ENCODE measurements at places on chromosomes 3 and 15. TPM values are rescaled to one million over a fixed set of nuclear protein-coding genes. Genes with fewer than 3 reads are reported as not detected.

PLSCR4 gene
- 3.6 TPM for total RNA-seq

PLCH1 gene
- total RNA-seq = not detected

LDHAL6B gene
- not detected for total RNA-seq

STRIT1 gene
- 1,417 TPM for total RNA-seq

NAALADL2 gene
- 1.6 TPM for total RNA-seq

TNNC1 gene
- total RNA-seq = 6,129 TPM

KNG1 gene
- not detected for total RNA-seq

AQP9 gene
- total RNA-seq = 0.45 TPM

CHL1 gene
- 0.67 TPM for total RNA-seq

TMC3 gene
- not detected for total RNA-seq

IVD gene
- total RNA-seq = 62.3 TPM

PARP15 gene
- 0.18 TPM for total RNA-seq

KCNMB3 gene
- 0.46 TPM for total RNA-seq

MITF gene
- 53.4 TPM for total RNA-seq

CACNA2D3 gene
- total RNA-seq = 13.5 TPM

OCA2 gene
- total RNA-seq = 0.52 TPM

PLXNB1 gene
- total RNA-seq = 3.2 TPM

KCNMB2 gene
- not detected for total RNA-seq

- no peak for DNase-seq
These were observed 143.5 kb upstream of the CNTN4 start for GRCh38 chr3:1955170-1955569.

DNA sequence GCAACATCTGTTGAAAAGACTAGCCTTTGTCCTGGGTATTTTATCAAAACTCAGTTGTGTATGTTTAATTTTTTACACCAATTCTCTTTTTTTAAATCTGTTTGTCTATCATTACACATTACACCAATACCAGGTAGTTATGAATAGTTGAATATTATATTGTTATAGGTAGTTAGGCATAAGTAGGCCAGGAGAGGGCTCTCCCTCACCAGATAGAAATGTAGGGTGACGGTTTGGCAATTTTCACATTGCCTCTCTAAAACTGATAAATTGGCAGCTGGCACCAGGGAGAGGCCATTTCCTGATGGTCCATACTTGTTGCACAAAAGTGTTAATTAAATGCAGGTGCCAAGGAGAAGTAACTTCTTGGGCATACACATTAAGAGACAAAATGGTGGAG lies 483.1 kb upstream of the EPHA6 start:
- no peak for DNase-seq

GRCh38 chr3:169204751-169205150 lies 458.8 kb downstream of the MECOM start:
- DNase-seq = no peak

DNA sequence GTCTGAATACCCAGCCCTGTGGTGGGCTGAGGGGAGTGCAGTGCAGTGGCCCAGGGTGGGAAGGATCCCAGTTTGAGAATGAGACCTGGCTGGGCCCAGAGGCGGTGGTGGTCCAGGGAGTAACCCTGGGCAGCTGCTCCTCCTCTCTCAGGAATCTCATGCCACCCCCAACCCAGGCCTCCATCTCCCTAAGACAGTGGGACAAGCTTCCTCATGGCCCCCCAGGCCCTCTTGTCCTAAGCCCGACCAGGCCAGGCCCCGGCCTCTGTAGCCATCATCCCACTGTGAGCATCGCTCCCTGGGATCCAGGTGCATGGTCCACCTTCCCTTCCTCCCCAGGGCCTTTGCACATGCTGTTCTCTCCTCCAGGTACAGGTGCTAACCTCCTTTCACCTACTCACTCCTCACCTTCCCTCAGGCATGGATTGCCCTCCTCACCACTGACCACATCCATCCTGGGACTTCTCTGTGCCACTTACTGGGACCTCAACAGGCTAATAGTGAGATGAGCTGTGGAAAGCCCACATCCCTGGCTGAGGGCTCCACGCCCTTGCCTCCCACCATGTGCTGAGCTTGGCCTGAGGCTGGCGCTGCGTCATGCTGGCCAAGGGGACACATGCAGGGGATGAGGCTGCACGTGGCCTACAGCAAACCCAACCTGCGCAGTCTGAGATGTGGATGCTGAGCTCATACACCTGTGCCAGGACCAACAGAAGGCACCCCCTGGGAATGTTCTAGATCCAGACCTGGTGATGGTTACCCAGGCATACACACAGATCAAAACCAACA lies 9.9 kb downstream of the CHDH start:
- no peak for DNase-seq

GRCh38 chr3:169362301-169362700 lies 301.2 kb downstream of the MECOM start:
- no peak for DNase-seq

GRCh38 chr3:127221037-127221436 lies 28.1 kb downstream of the PRR23E start:
- no peak for DNase-seq

DNA sequence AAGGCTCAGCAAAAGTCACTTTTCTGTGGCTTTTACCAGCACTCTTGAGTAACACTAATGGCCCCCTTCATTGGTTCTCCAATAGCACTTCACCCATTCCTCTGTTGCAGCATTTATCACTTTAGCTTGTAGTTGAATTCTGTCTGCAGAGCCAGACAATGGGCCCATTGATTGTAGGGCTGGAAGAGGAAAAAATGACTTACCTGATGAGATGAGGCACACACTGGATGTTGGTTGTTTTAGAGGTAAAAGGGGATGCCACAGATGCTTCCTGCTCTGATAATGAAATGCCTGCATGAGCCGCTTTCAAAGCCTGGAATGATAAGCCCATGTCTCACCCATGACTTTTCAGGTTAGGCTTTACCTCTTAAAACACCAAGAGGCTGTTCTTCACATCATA lies 64.3 kb downstream of the PLAAT1 start:
- no peak for DNase-seq

GRCh38 chr15:89203705-89204273 lies 17.6 kb downstream of the RLBP1 start:
- no peak for DNase-seq

GRCh38 chr3:43872901-43873300 lies 182.2 kb downstream of the ABHD5 start:
- DNase-seq = no peak

GRCh38 chr15:31230630-31231485 lies 95.8 kb upstream of the KLF13 start:
- DNase-seq = no peak

GRCh38 chr3:126364731-126365301 lies 7.6 kb upstream of the KLF15 start:
- DNase-seq = no peak

DNA sequence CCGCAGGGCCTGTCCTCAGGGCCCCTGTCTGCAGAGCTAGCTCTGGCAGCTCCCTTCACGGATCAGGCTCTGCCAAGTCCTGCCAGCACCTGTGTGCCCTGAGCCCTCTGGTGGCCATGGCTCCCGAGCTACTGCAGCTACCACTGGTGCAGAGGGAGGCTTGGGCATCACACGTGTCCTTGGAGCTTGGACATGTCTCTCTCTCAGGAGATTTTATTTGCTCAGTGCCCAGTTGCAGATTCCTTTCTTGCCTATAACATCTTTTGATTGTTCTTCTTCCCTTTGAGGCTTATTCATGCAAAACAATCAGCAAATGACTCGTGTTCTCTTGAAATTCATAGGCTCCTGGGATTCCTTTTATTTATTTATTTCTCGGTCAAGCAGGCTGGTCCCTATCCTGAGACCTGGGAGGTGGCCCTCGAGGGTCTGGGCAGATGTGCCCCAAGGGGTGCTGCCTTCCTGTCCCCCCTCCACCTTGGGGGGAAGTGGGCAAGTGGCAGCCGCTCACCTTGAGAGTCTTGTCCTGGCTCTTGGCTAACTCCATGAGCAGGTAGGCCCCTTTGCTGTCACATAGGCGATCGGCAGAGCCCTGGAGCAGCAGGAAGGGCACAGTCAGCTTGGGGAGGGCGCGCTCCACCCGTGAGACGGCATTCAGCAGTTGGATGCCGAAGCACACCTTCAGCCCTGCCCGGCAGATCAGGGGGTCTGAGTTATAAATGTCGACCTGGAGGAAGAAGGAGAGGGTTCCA lies 21.9 kb downstream of the ABTB1 start:
- DNase-seq = peak; percentile 91

GRCh38 chr15:49330166-49330565 lies 92.9 kb upstream of the FGF7 start:
- DNase-seq = no peak

- DNase-seq = no peak
These were observed 44.3 kb upstream of the UBE2E1 start for GRCh38 chr3:23761440-23761896.

DNA sequence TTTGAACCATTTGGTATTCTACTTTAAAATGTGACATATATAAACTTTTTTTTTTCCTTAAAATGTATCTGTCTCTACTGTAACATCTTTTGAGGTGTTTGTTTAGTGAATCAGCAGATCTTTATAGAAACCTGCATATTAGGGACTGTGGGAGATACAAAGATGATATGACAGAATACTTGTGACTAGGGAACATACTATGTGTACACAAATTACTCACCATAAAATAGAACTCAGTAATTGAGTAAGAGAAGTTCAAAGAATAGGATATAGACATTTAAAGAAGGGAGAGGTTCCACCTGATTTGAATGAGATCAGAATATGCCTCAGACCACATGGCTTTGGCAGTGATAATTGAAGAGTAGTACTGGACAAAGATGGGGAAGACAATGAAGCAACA lies 47.9 kb downstream of the ATP2C1 start:
- no peak for DNase-seq

DNA sequence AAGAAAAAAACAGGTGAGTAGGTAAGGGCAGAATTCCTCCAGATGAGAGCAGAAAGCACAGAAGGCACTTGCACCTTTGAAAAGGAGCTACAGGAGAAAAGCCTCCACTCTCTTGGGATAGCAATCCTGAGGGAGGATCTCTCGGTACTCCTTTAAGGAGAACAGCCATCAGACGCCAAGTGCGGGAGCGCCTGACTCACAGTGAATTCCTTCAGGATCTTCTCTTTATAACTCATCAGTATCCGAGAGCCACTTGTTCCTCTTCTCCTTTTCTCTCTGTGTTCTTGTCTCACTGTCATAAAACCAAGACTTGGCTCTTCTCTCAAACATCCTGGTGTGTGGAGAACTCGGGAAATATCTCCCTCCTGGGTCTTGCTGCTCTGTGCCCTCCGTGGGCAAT lies 10.1 kb upstream of the GOLGA8J start:
- DNase-seq = no peak

- no peak for DNase-seq
These were observed 54.9 kb upstream of the PRR20G start for GRCh38 chr3:127342735-127343134.

DNA sequence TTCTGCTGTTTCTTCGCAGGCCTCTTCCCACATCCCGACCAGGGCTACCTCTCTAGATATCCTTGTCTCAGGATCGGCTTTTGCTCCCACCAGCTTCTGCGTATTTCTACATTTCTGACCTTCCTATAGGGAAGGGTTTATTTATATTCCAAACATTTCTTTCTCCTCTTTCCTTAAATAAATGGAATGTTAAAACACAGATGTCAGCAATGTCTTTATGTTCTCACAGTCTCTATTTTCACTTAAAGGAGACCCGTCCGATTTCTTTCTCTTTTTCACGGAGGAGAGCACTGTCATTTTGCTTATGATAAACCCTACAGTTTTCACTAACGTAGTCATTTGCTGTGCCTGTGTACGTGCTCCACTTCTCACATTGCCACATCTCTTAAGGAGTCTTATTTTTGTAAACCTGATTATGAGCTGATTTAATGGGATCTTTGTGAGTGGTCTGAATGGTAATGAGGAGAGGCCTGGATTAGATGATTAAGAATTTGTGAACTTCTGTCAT lies 630 bp downstream of the KIF15 start:
- no peak for DNase-seq

DNA sequence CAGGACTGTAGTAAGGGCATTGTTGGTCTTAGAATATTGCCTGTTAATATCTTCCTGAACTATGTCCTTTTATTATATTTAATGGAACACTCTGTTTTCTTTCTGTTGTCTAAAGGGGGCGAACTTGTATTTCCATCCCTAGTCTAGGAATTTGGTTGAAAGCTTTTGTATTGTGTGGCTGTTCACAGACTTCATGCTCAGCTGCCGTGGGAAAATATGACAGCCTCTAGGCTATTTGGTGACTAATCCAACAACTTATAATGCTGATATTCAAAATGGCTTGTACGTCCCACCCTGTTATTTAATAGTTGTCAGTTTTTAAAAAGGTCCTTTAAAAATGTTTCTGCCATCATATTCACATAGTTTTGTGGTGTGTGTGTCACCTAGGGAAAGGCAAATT lies 202.6 kb downstream of the KLHL25 start:
- no peak for DNase-seq

DNA sequence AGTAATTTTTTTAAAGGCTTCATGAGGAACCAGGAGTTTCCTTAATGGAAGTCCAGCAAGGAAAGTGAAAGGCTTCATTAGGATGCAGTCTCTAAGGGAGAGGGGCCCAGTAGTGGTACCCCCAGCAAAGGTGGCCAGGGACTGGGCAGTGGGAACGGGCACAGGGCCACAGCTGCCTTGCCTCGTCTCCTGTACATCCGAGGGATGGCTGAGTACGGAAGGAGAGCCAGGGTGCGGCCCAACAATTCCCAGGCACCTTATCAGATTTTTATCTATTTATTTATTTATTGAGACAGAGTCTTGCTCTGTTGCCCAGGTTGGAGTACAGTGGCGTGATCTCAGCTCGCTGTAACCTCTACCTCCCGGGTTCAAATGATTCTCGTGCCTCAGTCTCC lies 14.5 kb downstream of the SEMA3G start:
- DNase-seq = no peak

DNA sequence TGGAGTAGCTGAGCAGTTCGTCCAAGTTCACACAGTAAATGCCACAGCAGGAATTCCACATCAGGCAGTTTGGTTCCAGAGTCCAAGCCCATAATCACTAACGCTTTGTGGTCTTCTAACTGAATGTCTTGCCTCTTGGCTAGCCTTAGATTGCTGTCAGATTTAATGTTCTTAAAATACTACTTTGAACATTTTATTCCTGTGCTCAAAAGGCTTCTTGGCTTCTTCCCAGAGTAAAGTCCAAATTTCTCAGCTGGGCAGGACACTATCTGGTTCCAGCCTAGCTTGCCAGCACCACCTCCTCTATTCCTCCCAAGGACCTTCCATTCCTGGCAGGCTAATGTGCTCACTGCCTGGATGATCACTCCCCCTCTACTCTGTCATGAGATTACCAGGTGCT lies 256.9 kb downstream of the SQOR start:
- DNase-seq = no peak

DNA sequence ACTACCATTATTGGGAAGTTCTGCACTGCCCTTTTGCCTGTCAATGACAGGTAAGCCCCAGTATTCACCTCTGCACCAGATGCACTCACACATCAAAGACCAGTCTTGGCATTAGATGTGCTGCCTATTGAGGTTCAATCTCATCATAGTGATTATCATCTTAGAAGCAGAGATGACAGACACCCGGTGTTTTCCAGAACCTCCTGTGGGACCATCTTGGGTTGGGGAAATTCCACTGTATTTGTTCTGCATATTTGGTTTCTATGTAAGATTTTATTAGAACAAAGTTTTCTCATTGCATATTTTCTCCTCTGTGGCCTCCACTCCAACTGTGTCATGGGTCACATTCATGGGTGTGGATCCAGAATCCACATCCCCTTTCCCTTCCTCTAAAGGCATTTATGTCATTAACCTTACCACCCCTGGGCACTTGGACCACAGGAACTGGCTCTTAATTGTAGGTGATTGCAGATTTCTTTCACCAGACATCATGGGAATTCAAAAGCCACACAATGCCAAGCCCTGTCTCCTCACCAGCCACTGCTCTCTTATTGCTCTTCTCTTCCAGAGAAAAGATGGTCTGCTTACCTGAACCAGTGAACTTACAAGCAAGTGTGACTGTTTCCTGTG lies 31.2 kb downstream of the PLA1A start:
- no peak for DNase-seq

- DNase-seq = no peak
These were observed 38.6 kb downstream of the TRIM71 start for GRCh38 chr3:32856355-32856889.

Measured in psoas muscle (tissue), 8 donors.